ENCODE measurements at places on chromosomes 13 and 19.

DNA sequence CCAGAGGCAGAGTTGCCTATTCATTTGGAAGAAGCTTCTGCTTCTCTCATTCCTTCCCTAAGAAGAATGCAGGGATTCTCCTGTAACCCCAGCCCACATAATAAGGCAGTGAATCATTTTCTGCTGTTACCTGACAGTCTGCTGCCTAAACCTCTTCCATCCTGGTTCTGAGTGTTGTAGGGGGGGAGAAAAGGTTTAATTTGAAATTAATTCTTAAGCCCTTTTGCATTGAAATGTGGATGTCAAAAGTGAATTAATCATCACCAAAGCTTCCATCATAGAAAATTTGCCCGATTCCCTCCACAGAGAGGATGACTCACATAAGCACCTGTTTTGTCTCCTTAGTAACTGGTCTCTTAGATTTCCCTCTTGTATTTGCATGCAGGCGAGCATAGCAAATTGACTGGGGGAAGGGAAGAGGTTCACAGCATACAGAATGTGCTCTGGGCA is 146.7 kb upstream of the FNDC3A start:
- no peak for DNase-seq

DNA sequence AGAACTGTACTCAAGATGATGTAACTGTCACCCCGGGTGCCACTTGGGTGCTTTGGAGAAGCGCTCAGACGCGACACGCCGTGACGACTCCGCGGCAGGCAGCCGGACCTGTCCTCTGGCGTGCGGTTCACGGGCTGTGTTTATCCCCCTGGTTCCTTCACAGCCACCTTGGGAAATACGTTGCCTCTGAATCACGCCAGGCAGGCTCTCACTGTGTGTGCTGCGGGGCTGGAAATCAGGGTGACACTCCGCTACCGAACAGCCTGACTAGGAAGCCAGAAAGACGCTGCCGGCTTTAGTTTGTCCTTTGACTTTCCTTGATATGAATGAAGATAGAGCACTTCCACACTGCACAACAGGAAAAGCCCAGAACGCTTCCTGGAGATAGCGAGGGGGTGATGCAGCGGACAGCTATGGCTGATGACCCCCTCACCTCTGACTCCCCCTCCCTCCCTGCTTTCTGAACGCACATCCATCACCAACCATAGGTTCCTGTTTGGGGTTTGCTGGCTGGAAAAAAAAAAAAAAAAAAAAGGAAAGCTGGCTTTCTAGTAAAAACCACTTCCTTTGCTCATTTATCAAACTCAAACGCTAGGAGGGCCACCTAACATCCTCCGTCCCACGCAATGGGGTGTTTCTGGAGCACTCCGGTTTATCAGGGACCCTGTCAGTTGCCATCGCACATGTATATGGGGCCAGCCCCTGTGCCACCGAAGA is 3.7 kb upstream of the GP6 start:
- no peak for DNase-seq

DNA sequence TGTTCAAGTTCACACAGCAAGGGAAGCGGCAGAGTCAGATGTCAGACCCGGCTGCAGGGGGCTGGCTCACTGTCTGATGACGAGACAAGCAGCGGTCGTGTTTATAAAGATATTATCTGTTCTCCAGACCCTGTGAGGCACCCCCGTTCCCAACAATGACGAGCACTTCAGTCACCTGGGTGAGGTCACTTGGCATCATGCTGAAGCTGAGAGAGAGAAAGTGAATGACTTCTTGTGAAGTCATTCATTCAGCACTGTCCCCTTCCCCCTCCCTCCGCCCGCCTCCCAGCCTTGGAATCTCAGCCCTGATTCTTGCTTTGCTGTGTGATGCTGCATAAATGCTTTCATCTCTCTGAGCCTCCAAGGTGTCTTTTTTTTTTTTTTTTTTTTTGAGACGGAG is 4.9 kb upstream of the LYPD3 start:
- peak; percentile 54 for DNase-seq

GRCh38 chr19:16627928-16628182 is 149 bp downstream of the MED26 start:
- DNase-seq, result peak; percentile 34
